AG08396 (cell line): ENCODE measurements at places on chromosomes 7 and 10.
A peak's percentile ranks its signal among the peaks of the same experiment; 100 is the strongest.

- DNase-seq: no peak
Measured at GRCh38 chr7:86320889-86321288, 322.8 kb upstream of the GRM3 start.

DNA sequence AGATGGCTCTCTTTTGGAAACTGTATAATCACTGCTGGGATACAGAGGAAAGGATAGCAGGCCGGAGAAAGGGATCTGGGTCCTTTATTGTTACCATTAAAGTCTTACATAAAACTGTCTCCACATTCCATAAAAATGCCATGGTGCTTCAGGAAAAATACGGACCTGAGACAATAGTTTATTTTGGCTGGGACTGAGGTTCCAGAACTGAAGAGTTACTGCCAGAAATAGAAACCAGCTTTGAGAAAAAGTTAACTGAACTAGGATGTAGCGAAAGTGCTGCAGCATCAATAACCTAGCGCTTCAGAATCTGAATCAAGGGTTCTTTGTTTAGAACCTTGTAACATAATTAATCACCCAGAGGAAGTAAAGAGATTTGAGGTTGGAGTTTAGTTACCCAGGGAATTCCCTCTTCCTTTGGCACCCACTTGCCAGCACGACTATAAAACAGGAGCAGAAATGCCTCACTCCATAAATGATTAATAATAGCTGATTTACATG is 38.0 kb downstream of the MEOX2 start:
- no peak for DNase-seq

- no peak for DNase-seq
Measured at GRCh38 chr7:75921479-75921878, 6.5 kb downstream of the POR start.

DNA sequence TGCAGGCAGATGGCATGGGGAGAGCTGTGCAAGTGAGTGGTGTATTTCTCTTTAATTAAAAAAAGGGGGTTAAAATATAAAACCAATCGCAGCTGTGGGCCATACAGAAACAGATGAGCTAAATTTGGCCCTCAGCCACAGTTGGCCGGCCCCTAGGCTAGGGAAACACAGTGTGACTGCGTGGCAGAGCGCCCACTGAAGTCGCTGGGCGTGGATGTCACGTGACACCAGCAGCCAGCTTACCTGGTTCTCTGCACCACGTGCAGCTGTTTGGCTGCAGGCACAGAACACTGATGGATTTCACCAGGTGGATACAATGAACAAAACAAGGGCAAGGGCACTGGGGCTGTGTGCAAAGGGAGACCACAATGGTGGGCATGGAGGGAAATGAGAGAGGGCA is 119.3 kb upstream of the ZNF746 start:
- no peak for DNase-seq

GRCh38 chr7:94445696-94446194 is 51.0 kb downstream of the COL1A2 start:
- no peak for DNase-seq

- DNase-seq: no peak
Measured at GRCh38 chr7:30613366-30614325, 19.0 kb downstream of the GARS1 start.

- no peak for DNase-seq
Measured at GRCh38 chr7:131861620-131862346, 305.4 kb upstream of the PODXL start.

- no peak for DNase-seq
Measured at GRCh38 chr10:26391701-26392695, 46.1 kb upstream of the APBB1IP start.

- no peak for DNase-seq
Measured at GRCh38 chr10:5447611-5448071, 35.3 kb downstream of the NET1 start.

GRCh38 chr7:51249187-51249945 is 67.2 kb downstream of the COBL start:
- DNase-seq: no peak

DNA sequence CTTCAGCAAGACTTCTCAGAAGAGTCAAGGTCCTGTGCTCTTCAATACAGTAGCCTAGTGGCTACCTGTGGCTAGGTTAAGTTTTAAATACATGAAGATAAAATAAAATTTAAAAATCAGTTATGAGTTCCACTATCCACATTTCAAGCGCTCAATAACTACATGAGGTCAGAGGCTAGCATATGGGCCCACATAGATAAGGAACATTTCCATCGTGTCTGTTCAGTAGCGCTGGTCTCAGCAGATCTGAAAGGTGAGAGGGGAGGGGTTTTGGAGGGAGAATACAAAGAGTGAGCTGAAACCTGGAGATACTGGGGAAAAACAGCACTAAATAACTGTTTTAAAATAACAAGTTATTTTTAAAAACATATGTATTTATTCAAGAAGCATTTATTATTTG is 219.0 kb downstream of the TRIL start:
- no peak for DNase-seq

GRCh38 chr7:76356115-76356514 is 2.7 kb downstream of the YWHAG start:
- DNase-seq: no peak

DNA sequence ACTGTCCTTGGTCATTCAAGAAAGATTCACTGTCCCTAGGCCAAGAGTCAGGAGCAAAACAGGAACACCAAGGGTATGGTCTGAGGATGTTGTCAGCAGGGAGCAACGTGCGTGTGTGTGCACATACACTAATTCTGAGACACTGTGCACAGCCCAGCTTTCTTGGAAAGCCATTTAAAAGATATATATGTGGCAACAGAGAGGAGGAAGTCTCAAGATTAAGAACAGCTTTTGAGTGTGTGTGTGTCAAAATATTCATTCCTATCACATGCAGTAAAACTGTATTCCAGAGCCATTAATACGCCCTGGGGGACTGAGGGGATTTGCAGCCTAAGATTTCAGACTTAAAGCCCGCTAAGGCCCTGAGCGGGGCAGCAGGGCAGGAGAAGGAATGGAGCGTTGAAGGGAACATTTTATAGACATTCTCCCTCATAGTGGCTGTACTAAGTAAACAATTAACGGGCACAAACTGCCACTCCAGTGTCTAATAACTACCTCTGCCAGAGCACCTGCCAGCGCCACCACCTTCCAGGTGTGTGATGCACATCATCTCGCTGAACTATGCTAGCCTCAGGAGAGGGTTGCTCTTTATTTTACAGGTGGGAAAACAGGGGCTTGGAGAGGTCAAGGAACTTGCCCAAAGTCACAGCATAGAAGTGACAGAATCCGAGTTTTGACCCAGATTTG is 2.0 kb downstream of the NOD1 start:
- no peak for DNase-seq

DNA sequence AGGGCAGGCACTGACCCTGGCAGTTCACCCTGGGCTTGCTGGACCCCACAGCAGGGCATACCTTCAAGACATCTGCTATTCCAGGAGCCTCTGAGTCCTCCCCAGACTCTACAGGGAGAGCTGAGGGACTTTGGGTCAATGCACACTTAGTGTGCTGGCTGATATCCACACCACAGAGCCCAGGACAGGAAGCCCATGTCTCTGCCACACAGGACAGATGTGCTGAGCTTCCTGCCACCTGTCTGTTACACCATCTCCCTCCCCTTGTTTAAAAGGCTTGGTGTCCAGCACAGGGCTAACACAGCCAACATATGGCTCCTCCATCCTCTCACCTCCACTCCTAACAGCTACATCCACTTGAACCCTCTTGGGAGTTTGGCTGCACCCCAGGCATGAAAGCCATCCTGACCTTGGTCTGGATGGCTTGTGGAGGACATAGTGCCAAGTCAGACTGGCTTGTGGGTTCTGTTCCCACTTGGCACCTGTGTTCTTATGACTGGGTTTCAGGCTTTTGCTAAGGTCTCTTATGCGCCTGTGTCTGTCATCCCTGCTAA is 529.8 kb downstream of the GALNT17 start:
- DNase-seq: no peak

DNA sequence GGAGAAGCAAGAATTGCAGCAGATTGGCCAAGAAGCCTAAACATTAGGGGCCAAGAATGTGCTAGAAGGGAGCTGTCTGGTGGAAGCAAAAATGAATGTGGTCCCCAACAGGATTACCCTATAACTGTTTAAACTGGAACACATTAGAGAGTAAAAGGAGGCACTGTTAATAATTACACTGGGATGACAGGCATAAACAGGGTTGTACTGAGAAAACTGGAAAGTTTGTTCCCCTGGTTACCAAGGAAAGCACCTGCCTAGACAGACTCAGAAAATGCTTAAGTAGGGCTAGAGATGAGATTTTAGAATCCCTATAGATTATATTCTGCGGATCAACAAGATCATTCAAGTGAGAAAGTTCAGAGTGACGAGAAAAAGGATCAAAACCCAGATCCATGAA is 100.8 kb downstream of the CTTNBP2 start:
- no peak for DNase-seq

GRCh38 chr10:96955794-96956193 is 123.7 kb downstream of the LCOR start:
- DNase-seq: no peak

GRCh38 chr7:28989211-28989980 is 31.3 kb upstream of the TRIL start:
- DNase-seq: no peak

- peak; percentile 67 for DNase-seq
Measured at GRCh38 chr10:71222601-71223346, 10.4 kb downstream of the UNC5B start.
